Kidney tubule cell (primary cell): ENCODE measurements at places on chromosomes 4 and X.
A peak's percentile ranks its signal among the peaks of the same experiment; 100 is the strongest.

- DNase-seq = peak; percentile 32
Measured at GRCh38 chrX:18146954-18147353, 73.7 kb downstream of the BEND2 start.

GRCh38 chr4:113502906-113503305 is 258.6 kb downstream of the CAMK2D start:
- DNase-seq = no peak

DNA sequence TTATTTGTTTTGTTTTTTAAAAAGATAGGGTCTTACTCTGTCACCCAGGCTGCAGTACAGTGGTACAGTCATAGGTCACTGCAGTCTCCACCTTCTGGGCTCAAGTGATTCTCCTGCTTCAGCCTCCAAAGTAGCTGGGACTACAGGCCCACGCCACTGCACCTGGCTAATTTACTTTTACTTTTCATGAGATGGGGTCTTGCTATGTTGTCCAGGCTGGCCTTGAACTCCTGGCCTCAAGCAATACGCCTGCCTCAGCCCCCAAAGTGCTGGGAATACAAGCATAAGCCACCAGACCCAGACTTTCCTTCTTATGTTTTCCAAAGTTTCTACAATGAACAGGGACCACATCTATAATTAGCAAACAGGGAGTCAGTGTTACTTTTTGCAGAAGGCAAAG is 37.9 kb upstream of the MXD4 start:
- DNase-seq = no peak

DNA sequence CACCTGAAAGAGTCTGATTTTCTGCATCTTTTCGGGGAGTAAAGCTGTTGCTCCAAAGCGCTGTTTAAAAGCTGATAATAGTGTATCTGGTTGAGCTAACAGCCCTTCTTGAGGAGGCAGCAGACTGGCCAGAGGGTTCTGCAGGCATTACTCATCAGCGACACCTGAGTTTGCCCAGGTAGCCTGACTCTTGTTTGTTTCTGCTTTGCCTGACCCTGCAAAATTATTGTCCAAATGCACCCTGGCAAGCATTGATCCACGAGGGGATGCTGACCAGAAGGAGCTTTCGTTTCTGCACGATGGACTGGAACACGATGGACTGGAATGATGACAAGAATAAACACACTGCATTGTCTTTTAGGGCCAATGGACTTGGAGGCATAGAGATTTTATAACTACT is 6.2 kb downstream of the CD99 start:
- DNase-seq = no peak

DNA sequence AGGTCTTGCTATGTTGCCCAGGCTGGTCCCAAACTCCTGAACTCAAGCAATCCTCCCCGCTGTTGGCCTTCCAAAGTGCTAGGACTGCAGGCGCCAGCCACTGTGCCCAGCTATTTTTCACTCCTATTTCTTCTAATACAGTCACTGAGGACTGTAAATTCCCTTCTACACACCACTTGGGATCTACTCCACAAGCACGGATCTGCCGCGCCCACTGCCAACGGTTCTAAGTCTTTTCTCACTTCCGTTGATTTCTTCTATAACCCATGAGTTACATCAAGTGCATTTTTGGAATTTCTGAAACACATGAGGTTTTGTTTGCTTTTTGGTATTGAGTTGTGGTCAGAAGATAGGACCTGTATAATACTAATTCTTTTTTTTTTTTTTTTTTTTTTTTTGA is 48.6 kb downstream of the FAM53A start:
- DNase-seq = no peak

DNA sequence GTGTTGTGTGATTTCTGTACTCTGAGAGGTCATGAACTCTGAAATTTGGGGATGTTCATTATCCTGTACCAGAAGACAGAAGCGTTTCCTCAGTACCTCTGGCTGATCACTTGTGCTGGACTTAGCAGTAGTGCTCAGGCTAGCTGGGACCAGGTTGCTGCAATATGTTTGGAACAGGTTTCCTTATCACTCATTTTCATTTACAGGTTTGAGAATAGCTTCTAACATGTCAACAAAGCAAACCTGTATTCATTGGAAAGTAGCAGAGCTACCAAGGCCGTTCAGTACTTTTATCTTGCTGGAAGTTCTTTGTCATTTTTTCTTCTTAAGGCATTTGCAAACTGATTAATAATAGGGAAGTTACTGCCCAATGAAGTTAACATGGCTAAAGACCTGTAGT is 242.9 kb upstream of the ANKRD50 start:
- DNase-seq = no peak

DNA sequence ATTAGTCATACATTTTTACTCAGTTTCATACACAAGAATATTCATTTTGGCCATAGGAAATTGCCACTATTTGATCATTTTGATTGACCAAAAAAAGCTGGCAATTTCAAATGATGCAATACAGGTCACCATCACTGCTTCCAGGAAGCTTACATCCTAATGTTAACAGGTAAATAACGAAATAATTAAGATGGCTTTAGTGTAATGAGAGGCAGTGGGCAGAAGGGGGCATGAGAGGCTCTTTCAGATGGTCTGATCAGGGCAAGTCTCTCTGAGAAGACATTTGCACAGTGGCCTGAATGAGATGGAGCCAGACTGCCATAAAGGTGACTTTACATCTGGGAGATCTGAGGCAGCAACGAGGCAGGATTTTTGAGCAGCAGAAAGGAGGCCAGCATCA is 170.7 kb downstream of the SLIT2 start:
- peak; percentile 70 for DNase-seq

- no peak for DNase-seq
Measured at GRCh38 chr4:78732332-78733104, 43.6 kb upstream of the BMP2K start.

DNA sequence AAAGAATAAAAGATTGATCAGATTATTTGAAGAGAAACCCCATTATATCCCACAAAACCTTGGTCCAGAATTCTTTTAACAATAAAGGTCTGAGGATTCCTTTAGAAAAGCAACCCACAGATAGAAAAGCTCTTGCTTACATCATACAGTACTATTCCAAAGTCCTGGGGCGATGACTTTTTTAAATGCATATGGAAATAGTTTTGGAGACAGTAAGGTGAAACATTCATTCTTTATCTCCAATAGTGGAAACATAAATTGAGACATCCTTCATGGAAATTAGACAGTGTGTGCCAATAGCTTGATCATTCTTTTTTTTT is 85.7 kb upstream of the UCP1 start:
- no peak for DNase-seq

GRCh38 chr4:55795341-55795740 is 24.2 kb upstream of the EXOC1L start:
- peak; percentile 42 for DNase-seq

DNA sequence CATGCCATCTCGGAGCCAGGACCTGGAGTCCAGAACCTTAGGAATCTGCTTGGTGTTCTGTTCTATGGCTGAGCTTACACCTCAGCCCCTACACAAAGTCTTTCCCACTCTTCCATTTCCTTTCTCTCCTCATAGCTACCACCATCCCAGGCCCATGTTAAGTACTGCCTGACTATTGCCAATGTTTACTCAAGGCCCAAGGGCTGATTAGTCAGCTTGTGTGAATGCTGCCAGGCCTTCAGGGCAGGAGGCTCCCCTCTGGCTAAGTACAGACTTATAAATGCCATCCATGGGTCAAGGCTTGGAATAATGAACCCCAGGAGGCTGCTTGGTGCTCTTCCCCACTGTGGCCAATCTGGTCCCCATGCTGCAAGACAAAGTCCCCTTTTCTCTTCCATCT is 411.6 kb upstream of the MAGEB18 start:
- peak; percentile 44 for DNase-seq

DNA sequence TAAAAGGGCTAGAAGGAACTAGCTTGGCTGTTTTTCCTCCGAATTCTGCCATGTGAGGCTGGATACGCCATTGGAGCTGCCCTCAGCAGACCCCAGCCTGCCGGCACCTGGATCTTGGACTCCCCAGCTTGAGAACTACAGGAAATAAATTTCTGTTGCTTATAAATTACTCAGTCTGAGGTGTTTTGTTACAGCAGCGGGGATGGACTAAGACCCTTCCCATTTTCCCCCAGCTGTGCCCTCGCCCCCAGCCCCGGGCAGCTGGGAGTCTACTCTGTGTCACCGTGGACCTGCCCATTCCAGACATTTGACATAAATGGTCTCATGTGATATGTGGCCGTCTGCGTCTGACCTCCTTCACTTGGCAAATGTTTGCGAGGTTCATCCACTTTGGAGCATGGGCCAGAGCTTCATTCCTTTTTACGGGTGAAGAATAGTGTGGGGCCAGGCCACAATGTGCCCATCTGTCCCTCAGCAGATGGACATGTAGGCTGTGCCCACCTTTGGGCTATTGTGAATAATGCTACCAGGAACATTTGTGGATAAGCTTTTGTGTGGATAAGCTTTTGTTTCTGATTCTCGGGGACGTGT is 30.7 kb upstream of the SPON2 start:
- DNase-seq = no peak

GRCh38 chrX:10728806-10729389 is 108.5 kb upstream of the MID1 start:
- DNase-seq = no peak

DNA sequence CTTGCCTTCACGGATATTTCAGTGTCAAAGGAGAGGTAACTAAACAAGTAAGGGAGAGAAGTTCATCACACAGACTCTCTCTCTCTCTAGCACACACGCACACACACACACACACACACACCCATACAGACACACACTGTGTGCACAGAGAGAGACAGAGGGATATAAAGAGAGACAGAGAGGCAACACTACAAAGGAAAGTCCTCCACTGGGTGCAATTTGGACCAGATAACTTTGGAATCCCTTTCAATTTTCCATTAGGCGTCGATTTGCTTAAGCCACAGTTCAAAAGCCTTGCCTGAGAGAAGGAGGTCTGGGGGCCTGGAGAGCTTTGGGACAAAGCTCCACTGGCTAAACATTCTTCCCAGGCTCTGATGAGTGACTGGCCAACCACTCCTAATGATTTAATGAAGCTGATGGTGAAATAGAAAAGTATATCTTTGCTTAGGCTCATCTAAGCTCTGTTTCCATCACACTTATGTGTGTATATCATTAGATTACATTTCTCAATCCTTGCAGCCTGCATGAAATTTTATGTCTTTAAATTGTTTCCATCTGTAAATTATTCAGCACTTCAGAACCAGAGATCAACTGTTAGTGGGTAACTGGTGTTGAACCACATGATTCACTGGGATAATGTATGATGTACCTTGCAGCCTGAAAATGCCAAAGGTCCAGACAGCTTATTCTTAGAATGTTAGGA is 180.8 kb downstream of the MAGEB17 start:
- no peak for DNase-seq

- DNase-seq = no peak
Measured at GRCh38 chrX:1412551-1413161, 20.7 kb upstream of the SLC25A6 start.

- DNase-seq = no peak
Measured at GRCh38 chrX:103423955-103424638, 47.8 kb downstream of the BEX3 start.

- DNase-seq = peak; percentile 94
Measured at GRCh38 chr4:139872274-139872673, 206.7 kb downstream of the MGST2 start.
